ENCODE measurements at places on chromosomes 1 and 21. TPM values are rescaled to one million over a fixed set of nuclear protein-coding genes. Genes with fewer than 3 reads are reported as not detected.

- H3K27ac ChIP-seq = no peak overlapping the region
- DNase-seq = no peak
- H3K36me3 ChIP-seq = no peaks in the 10 kb centered on the region
Observed at GRCh38 chr1:245113649-245114048, 41.1 kb upstream of the KIF26B start.

- peaks cover 18% of the 10 kb centered on the region for H3K4me1 ChIP-seq
- DNase-seq = no peak
- no peaks in the 10 kb centered on the region for H3K27me3 ChIP-seq
Observed at GRCh38 chr1:214398490-214398889, 117.5 kb downstream of the SMYD2 start.

DNA sequence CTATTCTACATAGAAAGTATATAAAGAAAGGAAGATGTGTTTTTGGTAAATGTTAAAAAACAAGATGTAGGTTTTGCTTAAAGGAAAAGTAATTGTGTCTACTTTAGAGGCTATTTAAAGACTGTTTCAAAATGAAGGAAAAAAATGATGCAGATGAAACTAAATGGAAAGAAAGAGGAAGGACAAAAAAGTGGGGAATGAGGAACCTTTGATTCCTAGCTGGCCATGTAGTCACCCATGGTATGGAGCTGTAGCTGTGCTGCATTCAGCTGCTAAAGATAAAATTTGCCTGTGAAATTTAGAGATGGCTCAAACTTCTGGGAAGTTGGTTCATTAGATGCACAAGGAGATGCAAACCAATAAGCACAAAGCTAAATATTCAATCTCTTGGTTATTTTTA is 86.8 kb upstream of the SERBP1 start:
- H3K27ac ChIP-seq = no peak overlapping the region
- peaks cover 5% of the 10 kb centered on the region for H3K4me1 ChIP-seq
- H3K27me3 ChIP-seq = peaks cover 98% of the 10 kb centered on the region
- 0 out of 2 replicates have a peak, but pooled peaks cover 3% of the 10 kb centered on the region for H3K36me3 ChIP-seq
- no peak for DNase-seq

GRCh38 chr1:187819086-187819485 is 990.3 kb downstream of the PLA2G4A start:
- no peaks in the 10 kb centered on the region for H3K4me1 ChIP-seq
- no peak overlapping the region for H3K4me3 ChIP-seq
- H3K27me3 ChIP-seq = no peaks in the 10 kb centered on the region
- H3K36me3 ChIP-seq = no peaks in the 10 kb centered on the region
- no peak overlapping the region for H3K27ac ChIP-seq

DNA sequence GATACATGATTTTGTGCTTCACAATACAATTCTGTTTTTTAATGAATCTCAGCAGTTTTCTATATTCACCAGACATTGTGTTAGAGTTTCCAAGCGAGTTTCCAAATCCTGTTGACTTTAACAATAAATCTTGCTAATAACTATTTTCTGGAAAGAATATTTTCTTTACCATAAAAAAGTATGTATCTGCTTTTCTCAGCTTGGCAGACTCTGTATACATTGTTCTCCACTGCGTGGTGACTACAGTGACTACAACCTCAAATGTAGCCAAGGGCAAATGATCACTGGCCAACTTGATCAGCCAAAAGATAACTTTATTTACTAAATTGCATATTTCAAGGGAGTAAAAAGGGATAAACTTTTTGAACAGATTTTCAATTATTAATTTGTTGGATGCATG is 325.9 kb upstream of the ADAMTS5 start:
- H3K27me3 ChIP-seq = no peaks in the 10 kb centered on the region
- H3K4me3 ChIP-seq = no peak overlapping the region
- no peak for DNase-seq
- H3K27ac ChIP-seq = no peak overlapping the region

- no peak for DNase-seq
- H3K27ac ChIP-seq = no peak overlapping the region
- peaks cover 10% of the 10 kb centered on the region for H3K4me1 ChIP-seq
- H3K4me3 ChIP-seq = no peak overlapping the region
Observed at GRCh38 chr1:18344755-18345154, 136.0 kb upstream of the KLHDC7A start.

Gene CDC20
- 244 TPM for total RNA-seq

Gene TGFB2
- 0.19 TPM for total RNA-seq

GRCh38 chr1:230866171-230867070 is 1.9 kb downstream of the C1orf198 start:
- H3K27ac ChIP-seq = no peak overlapping the region
- peaks cover 10% of the 10 kb centered on the region for H3K27me3 ChIP-seq
- H3K36me3 ChIP-seq = no peaks in the 10 kb centered on the region
- H3K4me1 ChIP-seq = peaks cover 43% of the 10 kb centered on the region

DNA sequence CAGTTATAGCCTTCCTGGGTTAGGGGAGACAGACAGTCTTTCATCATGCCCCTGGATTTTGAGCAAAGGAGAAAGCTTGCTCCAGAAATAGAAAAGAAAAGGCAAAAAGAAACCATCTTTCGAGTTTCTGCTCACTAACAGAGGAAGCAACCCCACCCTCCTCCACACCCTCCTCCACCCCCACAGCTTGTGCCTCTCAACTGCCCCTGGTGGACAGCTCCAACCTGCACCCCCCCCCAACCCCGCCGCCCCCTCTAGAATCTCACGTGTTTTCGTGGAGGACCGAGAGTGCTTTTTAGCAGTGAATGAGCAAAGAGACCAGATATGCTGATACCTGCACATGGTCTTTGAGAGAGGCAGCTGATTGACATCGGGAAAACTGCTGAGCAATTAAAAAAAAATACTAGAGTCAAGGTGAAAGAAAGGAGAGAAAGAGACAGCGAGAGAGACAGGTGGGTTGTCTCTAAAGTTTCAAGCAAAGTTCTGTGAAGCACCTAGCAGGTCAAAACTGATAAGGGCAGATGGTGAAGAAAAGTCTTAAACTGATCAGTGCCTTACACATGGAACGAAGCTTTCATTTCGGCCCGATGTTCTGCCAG is 358.3 kb downstream of the KIF26B start:
- DNase-seq = peak; percentile 65
- H3K36me3 ChIP-seq = no peaks in the 10 kb centered on the region
- no peak overlapping the region for H3K4me3 ChIP-seq
- peaks cover 15% of the 10 kb centered on the region for H3K4me1 ChIP-seq

GRCh38 chr1:182650678-182651338 is 33.6 kb downstream of the RGS8 start:
- no peaks in the 10 kb centered on the region for H3K36me3 ChIP-seq
- H3K4me3 ChIP-seq = no peak overlapping the region
- no peak overlapping the region for H3K27ac ChIP-seq

Gene SSU72
- total RNA-seq = 163 TPM

GRCh38 chr21:34807146-34807880 is 138.5 kb downstream of the CLIC6 start:
- no peaks in the 10 kb centered on the region for H3K27me3 ChIP-seq
- H3K4me3 ChIP-seq = no peak overlapping the region
- H3K27ac ChIP-seq = no peak overlapping the region
- H3K36me3 ChIP-seq = no peaks in the 10 kb centered on the region
- H3K4me1 ChIP-seq = no peaks in the 10 kb centered on the region
- DNase-seq = no peak

DNA sequence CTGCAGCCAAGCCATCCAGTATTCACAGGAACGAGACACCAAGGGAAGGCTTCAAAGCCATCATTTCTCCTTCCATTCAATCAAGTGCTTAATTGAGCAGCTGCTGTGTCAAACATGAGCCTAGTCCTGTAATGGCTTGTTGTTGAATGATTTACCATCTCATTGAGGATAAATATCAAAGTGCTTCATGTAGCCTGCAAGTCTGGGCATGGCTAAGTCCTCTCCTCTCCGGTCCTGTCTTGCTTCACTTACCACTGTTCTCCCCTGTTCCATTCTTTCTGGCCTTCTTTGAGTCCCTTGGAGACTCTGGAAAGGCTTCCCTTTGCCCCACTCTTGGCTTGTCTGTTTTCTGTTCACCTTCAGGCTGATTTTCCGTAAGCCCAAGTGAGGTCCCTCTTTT is 279.8 kb downstream of the PBX1 start:
- peaks cover 30% of the 10 kb centered on the region for H3K4me1 ChIP-seq
- no peak overlapping the region for H3K27ac ChIP-seq
- H3K4me3 ChIP-seq = no peak overlapping the region
- DNase-seq = no peak

DNA sequence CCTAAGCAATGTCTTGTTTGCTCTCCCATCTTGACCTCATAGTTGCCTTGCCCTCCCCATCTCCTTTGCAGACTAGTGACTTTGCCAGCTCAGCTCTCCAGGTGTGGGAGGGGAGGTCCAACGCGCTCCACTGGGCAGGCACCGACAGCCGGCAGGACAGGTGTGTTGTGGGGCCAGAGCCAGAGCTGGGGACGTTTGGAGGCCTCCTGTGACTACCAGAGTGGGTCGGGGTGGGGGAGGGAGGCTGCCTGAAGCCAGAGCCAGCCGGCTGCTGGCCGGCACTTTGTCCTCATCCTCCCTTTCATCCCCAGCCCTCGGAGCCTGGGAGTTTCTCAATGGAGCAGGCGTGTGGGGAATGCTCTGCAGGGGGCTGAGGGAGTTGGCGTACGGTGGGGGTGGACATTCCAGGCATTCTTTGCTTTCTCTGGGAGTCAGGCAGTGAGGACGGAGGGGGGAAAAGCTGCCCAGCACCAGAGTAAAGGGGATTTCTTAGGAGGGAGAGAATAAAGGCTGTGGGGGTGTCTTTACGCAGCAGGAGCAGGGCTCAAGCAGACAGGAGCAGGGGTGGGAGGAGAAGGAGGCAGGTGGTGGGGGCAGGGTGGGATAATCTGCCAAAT is 20.2 kb downstream of the NUAK2 start:
- DNase-seq = peak; percentile 100
- H3K4me3 ChIP-seq = peak overlapping the region; percentile 32
- H3K4me1 ChIP-seq = peaks cover 34% of the 10 kb centered on the region
- H3K27me3 ChIP-seq = no peaks in the 10 kb centered on the region

DNA sequence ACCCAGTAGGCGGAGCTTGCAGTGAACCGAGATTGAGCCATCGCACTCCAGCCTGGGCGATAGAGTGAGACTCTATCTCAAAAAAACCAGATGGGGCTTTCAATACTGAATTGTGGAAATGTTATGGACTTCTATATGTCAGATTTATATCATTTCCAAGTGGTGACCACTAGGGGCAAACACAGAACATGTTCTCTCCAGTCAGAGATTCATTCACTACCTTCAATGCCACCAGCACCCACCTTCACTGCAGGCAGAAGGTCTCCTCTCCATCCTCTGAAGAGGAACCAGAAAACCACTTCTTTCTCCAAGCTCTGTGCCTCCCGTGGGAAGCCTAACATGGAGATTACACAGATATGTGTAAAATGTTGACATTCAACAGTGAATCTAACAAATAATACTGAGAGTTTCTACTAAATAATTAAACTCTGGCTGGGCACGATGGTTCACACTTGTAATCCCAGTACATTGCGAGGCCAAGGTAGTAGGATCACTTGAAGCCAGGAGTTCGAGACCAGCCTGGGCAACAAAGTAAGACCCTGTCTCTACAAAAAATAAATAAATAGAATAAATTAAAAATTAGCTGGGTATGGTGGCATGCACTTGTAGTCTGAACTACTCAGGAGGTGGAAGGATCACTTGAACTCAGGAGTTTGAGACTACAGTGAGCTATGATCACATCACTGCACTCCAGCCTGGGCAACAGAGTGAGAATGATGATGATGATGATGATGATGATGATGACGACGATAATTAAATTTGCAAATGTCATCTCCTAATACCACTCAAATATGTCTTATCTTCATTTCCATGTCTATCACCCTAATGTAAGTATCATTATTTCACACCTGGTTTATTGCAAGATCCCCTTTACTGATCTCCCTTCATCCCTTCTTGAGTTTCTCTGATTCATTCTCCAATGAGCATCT is 151.1 kb downstream of the ZNF281 start:
- no peaks in the 10 kb centered on the region for H3K36me3 ChIP-seq
- no peak overlapping the region for H3K27ac ChIP-seq
- peak; percentile 43 for DNase-seq
- no peaks in the 10 kb centered on the region for H3K27me3 ChIP-seq

Gene C1orf216
- 13.9 TPM for total RNA-seq

DNA sequence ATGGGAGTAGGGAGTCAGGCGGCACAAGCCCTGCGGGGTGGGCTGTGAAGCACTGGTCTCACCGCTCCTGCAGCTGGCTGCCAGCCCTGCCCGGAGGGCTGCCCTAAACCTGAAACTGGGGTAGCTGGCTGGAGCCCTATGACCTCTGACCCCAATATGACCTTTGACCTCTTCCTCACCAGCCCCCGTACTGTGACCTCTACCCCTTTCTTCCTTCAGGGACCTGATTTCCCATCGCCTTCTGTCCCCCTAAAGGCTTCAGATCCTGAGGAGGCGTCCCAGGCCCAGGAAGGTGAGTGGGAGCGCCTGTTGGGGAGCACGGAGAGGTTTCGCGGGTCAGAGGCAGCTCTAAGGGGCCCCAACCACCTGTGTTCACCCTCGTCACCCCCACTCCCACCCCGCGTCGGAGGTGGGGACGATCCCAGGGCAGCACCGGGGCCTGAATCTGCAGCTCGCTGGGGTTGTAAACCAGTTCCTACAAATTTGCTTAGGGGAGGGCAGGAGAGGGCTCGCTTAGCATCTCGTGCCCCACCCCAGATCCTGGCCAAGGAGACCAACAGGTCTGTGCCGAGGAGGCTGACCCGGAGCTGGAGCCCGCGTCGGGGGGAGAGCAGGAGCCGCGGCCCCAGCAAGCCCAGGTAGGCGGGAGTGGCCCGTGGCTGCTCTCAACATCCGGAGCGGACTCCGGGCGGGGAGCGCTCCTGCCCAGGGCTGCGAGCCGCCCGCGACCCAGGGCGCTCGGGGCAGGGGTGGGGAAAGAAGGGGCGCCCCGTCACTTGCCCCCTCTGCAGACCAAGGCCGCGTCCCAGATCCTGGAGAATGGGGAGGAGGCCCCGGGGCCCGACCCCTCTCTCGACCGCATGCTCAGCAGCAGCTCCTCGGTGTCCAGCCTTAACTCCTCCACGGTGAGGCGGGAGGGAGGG is 7.3 kb downstream of the SYTL1 start:
- H3K27me3 ChIP-seq = peaks cover 8% of the 10 kb centered on the region
- peaks cover 10% of the 10 kb centered on the region for H3K4me1 ChIP-seq
- DNase-seq = peak; percentile 87
- peak overlapping the region; percentile 63 for H3K4me3 ChIP-seq

Gene MMEL1
- 0.43 TPM for total RNA-seq

Gene ZYG11A
- 4.3 TPM for total RNA-seq

Gene PBX1
- total RNA-seq = 84.2 TPM

Gene SEMA4A
- total RNA-seq = 20.2 TPM

DNA sequence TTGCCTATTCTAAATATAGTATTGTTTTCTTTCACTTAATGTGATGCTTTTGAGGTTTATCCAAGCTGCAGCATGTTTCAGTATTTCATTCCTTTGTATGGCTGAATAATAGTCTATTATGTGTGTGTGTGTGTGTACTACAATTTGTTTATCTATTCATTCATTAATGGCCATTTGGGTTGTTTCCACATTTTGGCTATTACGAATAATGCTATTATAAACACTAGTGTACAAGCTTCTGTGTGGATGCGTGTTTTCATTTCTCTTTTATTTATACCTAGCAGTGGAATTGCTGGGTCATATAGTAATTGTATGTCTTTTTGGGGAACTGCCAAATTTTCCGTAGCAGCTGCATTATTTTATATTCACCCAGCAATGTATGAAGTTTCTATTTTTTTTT is 15.0 kb upstream of the THEM5 start:
- peaks cover 23% of the 10 kb centered on the region for H3K27me3 ChIP-seq
- no peaks in the 10 kb centered on the region for H3K4me1 ChIP-seq
- DNase-seq = no peak
- H3K36me3 ChIP-seq = no peaks in the 10 kb centered on the region
- H3K4me3 ChIP-seq = no peak overlapping the region
- no peak overlapping the region for H3K27ac ChIP-seq

Measured in GM23338 (cell line).